NCI-H1694 (cell line): ENCODE measurements at places on chromosomes 11 and 22.

DNA sequence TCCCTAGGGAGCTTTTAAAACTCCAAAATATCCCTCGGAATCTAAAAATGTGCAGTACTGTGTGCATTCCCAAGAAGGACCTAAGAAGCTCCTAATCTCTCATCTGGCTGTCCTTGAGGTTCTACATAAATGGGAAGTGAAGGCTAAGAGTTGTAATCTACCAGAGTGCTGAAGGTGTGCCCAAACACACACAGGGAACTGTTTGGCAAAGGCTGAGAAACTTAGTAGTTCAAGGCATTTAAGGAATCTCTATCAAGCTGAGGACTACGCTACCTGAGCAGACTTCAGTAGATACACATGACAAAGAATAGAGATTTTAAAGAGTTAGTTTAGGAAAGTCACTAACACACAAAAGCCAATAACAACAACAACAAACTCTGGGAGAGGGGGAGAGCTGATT lies 71.1 kb downstream of the TTC28 start:
- no peak for DNase-seq

DNA sequence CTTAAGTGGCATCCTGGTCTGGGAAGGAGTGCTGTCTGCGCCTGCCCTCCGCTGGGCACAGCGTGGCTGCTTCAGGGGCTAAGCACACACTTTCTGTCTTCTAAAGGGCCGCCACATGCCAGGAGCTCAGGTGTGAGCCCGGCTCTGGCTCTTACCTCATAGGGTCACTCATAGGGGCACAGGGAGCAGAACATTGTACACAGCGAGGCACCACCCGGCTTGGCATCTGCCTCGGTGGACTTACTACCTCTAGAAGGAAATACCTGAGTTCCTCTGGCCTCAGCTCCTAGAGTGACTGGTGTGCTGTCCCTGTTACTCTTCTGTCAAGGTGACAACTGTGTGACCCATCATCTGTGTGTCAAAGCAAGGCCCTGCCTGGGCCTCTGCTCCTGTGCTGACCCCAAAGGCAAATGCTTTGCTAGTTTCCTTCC lies 13.4 kb downstream of the NEAT1 start:
- no peak for DNase-seq

- DNase-seq = no peak
Measured at GRCh38 chr11:8720868-8721608, 38.4 kb downstream of the RPL27A start.

- DNase-seq = no peak
Measured at GRCh38 chr22:21865041-21865440, 2.4 kb downstream of the MAPK1 start.

DNA sequence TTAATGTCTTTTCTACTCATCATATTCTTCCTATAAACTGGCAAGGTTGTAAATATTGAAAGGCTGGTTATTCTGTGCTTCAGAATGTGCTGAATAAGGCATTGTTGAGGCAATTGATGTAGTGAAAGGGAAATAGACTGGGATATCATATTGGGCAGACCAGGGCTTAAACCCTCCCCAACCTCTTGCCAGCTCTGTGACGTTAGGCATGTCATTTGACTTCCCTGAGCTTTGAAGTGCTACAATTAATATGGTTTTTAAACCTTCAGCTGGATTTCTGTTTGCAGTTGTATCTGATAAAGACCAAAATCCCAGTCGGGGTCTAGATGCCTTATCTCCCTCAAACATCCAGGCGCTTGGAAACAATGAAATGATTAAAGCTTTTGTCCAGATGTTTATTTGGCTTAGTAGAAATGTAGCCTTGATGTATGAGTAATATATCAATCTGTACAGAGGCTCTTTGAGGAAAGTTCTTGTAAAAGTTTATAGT lies 208.1 kb downstream of the DBX1 start:
- no peak for DNase-seq

- no peak for DNase-seq
Measured at GRCh38 chr11:130478204-130478701, 29.8 kb downstream of the ADAMTS15 start.

DNA sequence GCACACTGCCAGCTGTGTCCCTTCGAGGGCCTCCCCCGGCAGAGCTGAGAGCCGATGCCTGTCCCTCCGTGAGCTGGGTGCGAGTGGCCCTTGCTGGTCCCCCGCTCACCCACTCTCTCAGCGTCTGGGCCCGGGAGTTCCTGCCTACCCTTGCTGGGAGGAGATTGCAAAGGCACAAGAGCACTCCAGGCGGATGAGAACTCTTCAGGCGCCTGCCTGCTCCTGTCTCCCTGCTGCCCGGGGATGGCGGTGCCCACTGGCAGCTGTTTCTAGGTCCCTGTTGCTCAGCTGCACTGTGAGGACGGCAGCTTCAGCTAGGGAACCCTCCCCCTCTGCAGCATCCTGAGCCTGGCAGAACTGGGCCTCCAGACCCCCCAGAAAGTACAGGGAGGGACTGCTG lies 61.1 kb downstream of the FLRT1 start:
- no peak for DNase-seq

DNA sequence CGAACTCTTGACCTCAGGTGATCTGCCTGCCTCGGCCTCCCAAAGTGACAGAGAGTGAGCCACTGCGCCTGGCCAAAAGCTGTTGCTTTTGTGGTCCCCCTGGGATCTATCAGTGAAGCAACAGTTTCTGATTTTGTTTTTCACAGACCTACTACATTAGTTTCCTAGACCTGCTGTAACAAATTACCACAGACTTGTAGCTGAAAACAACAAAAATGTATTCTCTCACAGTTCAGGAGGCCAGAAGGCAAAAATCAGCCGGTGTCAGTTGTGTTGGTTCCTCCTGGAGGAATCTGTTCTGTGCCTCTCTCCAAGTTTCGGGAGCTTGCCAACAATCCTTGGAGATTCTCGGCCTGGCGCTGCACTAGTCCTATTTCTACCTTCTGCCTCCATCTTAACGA lies 8.5 kb upstream of the SLC35C1 start:
- DNase-seq = no peak

GRCh38 chr11:17395978-17396377 lies 7.5 kb upstream of the KCNJ11 start:
- no peak for DNase-seq

DNA sequence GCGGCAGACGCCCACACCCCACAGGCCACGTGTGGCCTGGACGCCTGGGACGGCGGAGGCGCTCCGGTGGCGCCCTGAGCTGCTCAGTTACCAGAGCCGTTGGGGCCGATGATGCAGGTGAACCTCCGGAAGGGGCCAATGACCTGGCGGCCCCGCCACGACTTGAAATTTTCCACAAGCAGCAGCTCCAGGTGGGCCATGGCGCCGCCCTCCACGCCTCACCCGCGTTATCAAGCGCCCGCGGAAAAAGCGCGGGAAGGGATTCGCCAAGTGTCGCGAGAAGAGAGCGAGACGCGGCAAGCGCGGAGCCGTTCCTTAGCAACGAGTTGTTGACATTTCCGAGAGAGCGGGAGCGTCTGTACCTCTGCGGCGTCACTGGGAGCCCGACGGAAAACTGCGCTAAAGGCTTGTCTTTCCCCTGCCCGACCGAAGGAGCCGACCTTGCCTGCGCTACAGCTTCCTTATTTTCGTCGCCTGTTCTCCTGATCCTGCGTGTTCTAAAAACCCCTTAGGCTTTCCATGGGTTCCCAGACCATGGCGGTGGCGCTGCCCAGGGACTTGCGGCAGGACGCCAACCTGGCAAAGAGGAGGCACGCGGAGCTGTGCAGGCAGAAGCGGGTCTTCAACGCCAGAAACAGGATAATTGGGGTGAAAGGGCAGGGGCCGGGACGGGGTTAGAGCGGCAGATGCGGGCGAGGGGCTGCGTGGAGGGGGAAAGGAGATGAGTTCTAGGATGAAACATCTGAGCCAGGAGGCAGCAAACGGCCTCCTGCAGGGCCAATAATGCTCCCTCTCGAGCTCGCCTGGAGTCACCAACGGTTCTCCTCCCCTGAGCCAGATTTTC lies at the start of the genes RIBC2 and SMC1B:
Gene RIBC2, plus strand, starts transcription at position 326 of the 844 bp plus-strand sequence. Its CDS starts 194 bp downstream, at position 520.
Gene SMC1B, minus strand, starts transcription at position 232 of the 844 bp plus-strand sequence. Its CDS starts 32 bp downstream, at position 200.
- DNase-seq = peak; percentile 43

- no peak for DNase-seq
Measured at GRCh38 chr22:30858976-30859713, 109.4 kb downstream of the MORC2 start.

DNA sequence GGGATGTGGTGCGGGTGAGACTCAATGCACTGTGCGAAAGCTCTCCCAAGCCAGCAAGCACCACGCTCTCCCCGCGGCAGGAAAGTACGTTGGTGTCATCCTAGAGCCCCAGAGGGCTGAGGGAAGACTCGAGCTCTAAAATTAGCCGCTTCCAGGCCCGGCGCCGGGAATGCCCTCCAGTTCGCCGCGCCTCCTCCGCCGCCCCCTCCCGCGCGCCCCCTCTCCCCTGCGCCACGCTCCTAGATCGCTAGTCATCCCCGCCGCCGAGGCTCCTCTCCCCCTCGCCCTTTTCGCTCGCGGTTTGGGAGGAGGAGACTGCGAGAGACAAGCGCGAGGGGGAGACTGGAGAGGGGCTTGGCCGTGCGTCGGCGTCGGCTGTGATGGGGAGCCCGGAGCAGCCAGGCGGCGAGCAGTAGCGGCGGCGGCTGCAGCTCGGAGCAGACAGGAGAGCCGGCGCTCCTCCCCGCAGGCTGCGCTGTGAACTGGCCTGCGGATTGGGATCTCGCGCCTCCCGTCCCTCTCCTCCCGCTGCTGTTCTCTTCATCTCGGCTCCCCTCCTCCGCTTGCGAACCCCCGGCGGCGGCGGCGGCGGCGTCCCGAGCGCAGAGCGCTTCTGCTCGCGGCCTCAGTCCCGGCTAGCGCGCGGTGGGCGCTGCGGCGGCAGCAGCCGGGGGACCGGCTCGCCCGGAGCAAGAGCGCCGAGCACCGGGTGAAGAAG lies at the start of gene FAT3:
Gene FAT3, plus strand, starts transcription at position 412 of the 718 bp plus-strand sequence. CDS start 127,295 bp downstream, outside the sequence.
- no peak for DNase-seq

GRCh38 chr22:49163258-49163959 lies 664.3 kb downstream of the BRD1 start:
- DNase-seq = no peak

- no peak for DNase-seq
Measured at GRCh38 chr11:8230921-8231847, 32.5 kb downstream of the LMO1 start.

- DNase-seq = no peak
Measured at GRCh38 chr11:115607621-115608221, 103.5 kb upstream of the CADM1 start.

DNA sequence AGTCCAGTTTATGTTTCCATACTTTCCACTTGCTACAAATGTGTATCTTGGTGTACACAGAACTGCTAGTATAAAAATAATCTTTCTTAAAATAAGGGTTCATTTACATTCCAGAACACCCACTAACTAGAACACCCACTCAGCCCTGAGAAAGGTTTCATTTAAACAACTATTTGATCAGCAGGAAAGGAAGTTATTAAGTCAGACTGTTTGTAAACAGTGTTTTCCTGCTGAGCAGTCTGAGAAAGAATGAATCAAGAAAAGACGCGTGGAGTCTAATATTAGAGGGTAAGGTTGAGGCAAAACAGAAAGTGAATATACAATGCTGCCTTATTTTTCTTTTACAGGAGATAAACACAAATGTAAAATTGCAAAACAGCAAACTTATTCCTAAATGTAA lies 32.7 kb downstream of the NARS2 start:
- no peak for DNase-seq

DNA sequence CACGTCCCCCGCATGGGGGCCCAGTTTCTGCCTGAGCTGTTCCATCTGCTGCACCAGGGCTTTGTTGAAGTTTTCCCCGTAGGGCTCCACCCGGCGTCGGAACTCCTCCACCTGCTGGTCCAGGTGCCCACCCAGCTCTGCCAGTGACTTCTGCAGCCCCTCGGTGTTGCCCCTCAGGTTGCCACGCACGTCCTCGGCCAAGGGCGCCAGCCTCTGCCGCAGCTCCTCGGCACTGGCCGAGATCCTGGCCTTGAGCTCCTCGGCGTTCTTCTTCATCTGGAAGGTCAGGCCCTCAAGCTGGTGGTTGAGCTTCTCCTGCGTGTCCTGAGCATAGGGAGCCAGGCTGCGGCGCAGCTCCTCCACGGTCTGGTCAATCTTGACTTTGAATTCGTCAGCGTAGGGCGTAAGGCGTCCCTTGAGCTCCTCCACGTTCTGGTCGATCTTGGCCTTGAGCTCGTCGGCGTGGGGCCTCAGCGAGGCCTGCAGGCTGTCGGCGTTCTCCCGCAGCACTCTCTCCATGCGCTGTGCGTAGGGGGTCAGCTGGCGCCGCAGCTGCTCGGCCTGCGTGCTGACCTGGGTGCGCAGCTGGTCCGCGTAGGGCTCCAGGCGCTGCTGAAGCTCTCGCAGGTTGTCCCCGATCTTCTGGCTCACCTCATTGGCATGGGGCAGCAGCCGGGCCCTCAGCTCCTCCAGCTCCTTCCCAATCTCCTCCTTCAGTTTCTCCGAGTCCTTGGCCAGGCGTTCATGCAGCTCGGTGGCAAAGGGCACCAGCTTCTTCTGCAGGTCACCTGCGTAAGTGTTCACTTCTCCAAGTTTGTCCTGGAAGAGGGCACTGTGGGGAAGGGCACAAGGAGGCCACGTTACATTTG lies 1.8 kb downstream of the APOA4 start:
- no peak for DNase-seq

DNA sequence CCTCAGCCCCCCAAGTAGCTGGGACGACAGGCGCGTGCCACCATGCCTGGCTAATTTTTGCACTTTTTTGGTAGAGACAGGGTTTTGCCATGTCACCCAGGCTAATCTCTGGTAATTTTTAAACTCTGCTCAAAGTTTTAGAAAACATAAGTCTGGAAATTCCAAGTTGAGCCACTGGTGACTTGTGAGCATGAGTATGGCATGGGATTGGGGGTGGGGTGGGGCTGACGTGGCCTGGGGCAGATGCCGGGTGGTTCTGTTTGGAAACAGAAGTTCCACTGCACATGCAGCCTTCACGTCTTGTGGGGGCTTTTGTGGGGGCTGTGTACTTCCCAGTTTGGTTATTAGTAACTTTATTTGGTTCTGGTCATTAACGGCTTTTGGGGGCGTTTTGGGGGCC lies 67.3 kb downstream of the PTPRJ start:
- DNase-seq = no peak

- no peak for DNase-seq
Measured at GRCh38 chr11:18567081-18567480, 21.5 kb downstream of the UEVLD start.

DNA sequence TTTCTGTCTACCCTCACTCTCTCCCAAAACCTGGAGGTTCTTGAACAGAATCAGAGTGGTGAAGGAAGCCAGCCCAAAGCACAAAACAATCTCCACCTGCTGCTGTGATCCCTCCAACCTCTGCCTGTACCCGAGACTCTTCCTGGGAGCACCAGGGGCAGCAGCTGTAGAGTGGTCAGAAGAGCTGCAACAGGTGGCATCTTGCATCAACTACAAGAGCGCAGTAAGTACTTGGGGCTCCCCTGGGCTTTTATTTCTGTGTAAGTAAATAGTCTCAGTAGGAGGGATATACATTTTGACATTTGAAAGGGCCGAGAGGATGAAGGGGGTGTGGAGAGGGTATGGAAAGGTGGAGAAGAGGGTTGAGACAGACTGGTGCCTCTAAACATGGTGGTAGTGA lies 8.3 kb upstream of the UBQLNL start:
- DNase-seq = no peak

GRCh38 chr11:69291459-69292110 lies 2.4 kb upstream of the MYEOV start:
- no peak for DNase-seq
